ENCODE measurements at places on chromosomes 11 and 22.

DNA sequence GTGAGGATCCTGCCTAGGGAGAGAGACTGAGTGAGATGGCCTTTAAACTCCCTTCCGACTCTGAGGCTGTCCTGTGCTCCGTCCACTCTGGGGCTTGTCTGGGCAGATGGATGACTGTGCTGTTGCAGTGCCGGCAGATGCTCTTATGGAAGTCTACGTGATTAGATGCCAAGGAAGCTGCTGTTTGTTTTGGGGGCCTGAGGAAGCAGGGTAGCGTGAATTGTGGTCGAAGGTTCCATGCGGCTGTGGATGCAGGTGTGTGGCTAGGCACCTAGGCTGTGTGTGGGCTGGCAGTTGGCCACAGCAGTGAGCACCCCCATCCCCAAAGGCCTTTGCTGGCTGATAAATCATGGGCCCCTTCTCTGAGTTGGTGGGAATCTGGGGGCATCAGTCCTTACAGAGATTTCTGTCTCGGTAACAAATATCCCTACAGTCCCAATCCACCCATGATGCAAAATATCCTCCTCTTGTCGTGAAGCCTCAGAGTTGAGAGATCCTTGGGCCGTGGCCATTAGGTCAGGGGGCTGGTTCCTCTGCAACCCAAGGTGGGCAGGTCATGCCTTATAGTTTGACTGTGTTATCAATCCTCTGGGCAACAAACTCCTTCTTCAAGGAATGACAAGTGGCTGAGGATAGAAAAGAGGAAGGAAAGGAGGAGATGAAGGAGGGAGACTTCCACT lies 31.2 kb downstream of the AMPD3 start:
- DNase-seq: no peak

DNA sequence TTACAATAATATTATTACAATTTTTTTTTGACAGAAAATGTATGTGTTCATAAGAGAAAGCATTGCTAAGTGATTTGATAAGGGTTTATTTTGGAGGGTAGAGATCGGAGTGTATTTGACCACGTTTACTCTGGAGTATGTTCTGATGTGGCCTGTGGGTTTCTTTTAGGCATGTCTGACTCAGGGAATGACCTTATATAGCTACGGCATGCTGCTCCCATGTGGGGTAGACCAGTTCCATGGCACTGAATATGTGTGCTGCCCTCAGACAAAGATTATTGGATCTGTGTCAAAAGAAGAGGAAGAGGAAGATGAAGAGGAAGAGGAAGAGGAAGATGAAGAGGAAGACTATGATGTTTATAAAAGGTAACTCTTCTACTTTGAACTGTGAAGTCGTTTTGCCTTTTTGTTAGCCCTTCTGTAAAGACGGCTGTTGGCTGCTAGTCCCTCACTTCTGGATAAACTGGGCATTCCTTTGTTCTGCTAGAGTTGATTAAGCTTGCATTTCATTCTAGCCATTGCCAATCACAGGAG lies 38.1 kb upstream of the ST14 start:
- DNase-seq: no peak

DNA sequence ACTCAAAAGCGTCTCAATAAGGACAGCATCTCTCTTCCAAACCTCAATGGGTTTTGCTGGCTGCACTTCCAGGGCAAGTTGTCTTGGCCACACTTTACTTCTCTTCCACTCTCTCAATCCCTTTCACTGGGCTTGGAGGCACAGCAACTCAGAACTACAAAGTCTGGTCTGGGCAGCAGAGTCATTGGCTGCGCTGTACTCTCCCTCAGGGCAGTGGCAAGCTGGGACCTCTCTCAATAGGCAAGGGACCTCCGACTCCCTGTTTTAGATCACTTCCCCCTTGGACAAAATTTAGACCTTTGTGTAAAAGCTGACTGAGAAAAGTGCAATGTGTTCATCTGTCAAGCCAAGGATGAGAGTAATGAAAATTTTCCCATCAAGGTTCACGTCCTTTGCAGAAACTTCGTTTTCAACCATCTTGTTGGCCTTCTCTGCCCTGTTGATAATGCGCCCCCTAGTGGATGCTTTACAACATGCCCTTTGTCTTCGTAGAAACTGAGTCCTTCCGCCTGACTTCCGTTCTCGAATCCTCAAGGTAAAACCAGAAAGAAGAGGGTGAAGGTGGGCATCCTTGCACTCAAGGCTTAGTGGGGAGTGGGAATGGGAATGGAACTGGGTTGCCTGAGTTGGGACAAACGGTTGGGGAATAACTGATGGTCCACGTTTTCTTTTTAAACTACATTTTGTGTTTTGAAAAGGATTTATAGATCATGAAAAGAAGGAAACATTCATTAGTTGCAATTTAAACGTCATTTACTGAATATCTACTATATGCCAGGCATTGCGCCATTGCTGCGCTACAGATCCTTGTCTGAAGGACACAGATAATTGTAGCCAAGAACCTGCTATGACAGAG lies 99.1 kb downstream of the CD44 start:
- no peak for DNase-seq

GRCh38 chr11:44725016-44725685 lies 1.6 kb upstream of the TSPAN18 start:
- DNase-seq: no peak

GRCh38 chr22:26707581-26707980 lies 50.2 kb downstream of the MIAT start:
- no peak for DNase-seq

- no peak for DNase-seq
These were observed 2.8 kb upstream of the DBX1 start for GRCh38 chr11:20162824-20163782.

- no peak for DNase-seq
These were observed 598.6 kb downstream of the DLG2 start for GRCh38 chr11:85028329-85029101.

DNA sequence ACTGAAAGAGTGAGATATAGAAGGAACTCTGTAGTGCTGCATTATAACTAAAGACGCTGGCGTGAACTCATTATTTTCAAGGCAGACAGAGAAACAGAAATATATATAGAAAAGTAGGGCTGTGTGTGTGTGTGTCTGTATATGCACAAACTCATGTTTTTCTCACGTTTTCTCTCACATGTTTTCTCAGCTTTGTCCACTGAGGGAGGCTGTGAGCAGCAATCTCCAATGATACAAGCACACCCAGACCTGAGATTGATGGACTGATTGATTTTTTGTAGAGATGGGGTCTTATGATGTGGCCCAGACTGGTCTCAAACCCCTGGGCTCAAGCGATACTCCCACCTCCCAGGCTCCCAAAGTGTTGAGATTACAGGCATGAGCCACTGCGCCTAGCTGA lies 122.5 kb downstream of the SERGEF start:
- no peak for DNase-seq

GRCh38 chr11:32154275-32154674 lies 63.4 kb downstream of the RCN1 start:
- DNase-seq: no peak

GRCh38 chr22:41966607-41967240 lies 2.5 kb upstream of the SEPTIN3 start:
- no peak for DNase-seq

GRCh38 chr22:36743011-36743410 lies 32.9 kb downstream of the IFT27 start:
- no peak for DNase-seq

DNA sequence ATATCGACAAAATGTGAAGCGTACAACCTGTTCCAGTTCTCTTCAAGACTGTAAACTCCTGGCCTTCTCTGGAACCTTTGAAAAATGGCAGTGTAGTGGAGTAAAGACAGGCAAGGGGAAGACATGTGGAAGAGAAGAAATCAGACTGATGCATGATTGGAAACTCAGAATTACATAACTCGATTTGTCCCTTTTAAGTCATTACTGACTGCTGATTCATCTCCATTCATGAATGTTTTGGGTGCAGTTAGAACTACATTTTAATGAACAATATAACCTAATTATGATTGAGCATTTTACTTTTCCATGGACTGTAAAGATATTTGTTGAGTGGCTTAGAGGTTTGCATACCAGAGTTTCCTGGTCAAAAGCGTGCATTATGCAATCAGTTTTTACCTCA lies 32.9 kb downstream of the FAT3 start:
- DNase-seq: no peak

DNA sequence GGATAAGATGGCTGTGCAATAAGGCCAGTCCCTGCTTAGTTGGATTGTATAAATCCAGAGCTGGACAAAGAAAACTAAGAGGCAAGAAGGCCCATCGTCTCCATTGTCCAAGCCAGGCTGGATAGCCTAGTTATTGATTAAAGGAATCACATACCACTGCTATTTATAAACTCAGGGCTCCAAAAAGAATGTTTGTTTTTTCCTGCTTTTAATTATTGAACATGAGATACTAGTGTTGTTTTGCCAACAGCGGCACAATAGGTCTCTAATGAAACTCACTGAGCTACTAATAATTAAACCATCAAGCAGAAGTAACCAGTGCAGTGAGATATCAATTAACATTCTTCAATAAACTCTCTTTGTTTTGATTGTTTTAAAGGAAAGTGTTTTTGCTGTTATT lies 259.7 kb downstream of the INSC start:
- no peak for DNase-seq

DNA sequence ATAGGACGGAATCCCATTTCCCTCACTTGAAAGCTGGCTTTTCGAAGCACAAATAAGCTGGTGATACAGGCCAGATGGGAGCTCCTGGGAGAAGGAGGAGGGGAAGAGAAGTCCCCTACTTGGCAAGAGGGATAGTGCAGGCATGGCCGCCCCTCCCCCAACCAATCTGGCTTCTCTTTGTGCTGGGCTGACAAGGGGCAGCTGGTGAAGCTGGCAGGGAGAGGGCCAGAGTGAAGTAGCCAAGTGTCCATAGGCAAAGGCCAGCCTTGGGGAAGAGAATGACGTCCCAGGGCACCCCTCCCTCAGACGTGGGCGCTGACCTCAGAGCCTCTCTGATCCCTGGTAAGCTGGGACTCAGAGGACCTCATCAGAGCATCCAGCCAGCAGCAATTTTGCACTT lies 78.7 kb upstream of the GRAMD1B start:
- peak; percentile 77 for DNase-seq

- no peak for DNase-seq
These were observed 640.2 kb downstream of the LRRC4C start for GRCh38 chr11:40819230-40819629.

GRCh38 chr11:10674440-10674855 lies 19.1 kb downstream of the IRAG1 start:
- no peak for DNase-seq

- DNase-seq: no peak
These were observed 24.1 kb upstream of the TH start for GRCh38 chr11:2195756-2196088.
